Left renal cortex interstitium (tissue), 4 donors: ENCODE measurements at places on chromosomes 13 and 19.
A peak's percentile ranks its signal among the peaks of the same experiment; 100 is the strongest.

DNA sequence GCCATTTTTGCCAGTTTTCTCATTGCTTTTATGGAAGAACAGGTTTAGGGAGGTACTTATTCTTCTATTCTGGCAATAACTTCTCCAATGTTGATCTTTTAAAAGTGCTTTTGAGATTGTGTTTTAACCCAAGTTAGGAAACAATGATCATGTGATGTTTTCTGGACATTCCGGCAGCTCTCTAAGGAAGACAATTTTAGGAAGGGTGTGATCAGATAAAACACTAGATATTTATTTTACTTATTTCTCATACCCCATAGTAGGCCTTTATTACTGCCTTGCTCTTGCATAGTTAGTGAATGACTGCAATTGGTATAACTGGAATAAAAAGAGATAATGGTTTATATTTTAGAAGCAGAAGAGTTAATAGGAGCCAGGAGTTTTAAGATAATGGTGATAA lies 68.4 kb upstream of the SPATA13 start:
- no peak for DNase-seq

DNA sequence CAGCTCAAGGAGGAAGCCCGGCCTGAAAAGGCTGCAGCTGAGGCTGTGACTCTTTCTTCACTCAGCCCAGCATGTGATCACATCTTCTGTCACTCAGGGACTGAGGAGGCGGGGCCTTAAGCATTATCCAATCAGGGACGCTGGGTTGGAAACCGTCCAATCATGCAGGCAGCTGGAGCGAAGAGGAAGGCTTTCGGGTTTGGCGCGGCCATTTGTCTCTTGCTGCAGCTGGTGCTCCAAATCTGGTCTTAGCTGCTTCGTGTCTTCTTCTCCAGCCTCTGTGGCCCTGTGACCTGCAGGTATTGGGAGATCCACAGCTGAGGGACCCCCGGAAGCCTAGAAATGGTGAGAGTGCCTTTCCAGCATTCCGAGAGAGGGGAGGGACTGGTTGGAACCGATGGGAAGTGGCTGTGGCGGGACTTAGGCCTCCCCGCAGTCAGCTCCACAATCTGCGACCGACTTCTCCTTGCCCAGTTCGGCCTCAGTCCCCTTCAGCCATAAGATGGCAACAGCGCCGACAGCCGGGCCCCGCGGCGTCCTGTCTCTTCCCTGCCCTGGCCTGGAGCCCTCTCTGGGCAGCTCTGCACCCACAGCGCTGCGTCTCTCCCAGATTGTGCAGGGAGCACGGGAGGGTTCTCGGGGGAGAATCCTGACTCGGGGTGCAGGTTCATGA lies at the start of gene ZNF90:
Gene ZNF90, plus strand, starts transcription at position 210 of the 673 bp plus-strand sequence. Its CDS starts 133 bp downstream, at position 343.
- peak; percentile 99 for DNase-seq

GRCh38 chr13:25943658-25944057 lies 108.2 kb downstream of the SHISA2 start:
- DNase-seq: no peak

DNA sequence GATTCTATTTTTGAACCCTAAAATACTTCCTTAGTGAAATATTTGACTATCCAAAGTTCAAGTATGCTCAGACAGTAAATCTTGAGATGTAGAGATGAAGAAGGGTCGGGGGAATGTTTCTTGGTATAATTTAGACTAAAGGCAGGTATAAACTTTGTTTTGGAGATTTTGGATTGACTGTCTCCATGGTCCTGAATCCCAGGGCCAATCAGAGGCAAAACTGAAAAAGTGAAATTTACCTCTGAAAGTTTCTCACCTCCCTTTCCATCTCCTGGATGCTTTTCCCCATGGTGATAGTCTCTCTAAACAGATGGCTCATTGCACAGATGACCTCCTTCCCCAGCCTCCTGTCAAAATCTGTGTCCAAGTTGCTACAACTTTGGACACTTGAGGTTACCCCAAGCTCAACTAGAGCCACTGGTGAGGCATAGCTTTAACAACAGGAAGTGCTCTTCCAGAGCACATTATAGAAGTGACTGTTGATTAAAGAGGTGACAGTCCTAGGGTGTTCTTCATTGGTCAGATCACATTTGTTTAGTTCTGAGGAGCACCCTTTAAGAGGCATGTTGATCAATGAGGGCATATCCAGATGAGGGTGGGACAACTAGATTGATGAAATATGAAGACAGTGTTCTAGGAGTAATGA lies 128.4 kb downstream of the AKAP11 start:
- DNase-seq: no peak

DNA sequence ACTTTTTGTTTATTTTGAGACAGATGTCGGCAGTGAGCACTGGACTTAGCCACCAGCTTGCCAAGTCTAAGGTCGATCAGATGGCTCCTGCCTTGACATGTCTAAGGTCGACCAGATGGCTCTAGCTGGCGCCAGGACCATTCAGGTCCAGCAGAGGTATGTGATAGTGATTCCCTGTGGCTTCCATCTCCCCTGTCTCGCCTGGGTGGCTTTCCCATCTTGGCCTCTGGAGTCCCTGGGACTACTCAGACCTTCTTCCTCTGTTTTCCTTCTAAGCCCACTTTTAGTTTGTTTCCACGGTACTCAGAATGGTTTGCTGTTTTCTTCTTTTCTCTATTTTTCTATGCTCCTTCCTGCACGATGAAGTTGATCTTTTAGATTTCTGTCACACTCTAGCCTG lies 1435.7 kb downstream of the UQCRFS1 start:
- no peak for DNase-seq

DNA sequence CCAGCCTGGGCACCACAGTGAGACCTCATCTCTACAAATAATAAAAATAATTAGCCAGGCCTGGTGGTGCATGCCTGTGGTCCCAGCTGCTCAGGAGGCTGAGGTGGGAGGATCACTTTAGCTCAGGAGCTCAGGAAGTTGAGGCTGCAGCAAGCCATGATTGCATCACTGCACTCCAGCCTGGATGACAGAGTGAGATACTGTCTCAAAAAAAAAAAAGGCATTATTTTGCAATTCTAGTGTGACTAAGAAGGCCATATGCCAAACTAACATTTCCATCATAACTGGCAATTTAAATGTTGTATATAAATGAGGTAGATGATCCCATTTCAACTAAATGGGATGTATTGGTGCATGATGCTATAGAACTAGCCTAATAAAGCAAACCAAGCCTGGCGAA lies 632.8 kb upstream of the KLF12 start:
- no peak for DNase-seq

DNA sequence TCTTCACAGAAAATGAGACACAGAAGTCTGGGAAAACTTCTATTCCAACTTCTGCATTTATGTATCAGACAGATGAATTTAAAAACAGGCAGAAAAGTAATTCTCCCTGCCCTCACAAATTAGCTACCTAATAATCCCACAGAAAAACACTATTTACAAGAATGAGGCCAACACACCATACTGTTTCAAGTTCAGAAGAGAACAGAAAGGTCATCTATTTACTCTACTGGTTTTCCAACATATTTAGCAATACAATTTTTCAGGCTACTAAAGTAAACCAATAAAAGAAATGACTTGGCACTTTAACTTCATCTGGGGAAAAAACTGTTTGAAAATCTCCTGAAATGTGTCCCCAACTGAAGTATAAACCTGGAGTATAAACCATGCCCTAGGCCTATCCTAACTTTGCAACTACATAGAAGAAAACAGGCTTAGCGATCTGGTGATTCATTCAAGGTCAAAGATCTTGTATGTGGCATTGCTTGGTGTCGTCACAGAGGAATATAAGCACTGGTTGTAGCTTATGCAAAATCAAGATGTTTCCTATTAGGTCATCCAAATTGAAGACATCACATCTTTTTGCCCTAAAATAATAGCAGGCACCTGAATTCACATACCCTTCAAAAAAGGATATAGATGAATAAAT lies 20.1 kb upstream of the EBPL start:
- DNase-seq: no peak

- no peak for DNase-seq
Observed at GRCh38 chr19:51811344-51811743, 16.4 kb downstream of the FPR3 start.

DNA sequence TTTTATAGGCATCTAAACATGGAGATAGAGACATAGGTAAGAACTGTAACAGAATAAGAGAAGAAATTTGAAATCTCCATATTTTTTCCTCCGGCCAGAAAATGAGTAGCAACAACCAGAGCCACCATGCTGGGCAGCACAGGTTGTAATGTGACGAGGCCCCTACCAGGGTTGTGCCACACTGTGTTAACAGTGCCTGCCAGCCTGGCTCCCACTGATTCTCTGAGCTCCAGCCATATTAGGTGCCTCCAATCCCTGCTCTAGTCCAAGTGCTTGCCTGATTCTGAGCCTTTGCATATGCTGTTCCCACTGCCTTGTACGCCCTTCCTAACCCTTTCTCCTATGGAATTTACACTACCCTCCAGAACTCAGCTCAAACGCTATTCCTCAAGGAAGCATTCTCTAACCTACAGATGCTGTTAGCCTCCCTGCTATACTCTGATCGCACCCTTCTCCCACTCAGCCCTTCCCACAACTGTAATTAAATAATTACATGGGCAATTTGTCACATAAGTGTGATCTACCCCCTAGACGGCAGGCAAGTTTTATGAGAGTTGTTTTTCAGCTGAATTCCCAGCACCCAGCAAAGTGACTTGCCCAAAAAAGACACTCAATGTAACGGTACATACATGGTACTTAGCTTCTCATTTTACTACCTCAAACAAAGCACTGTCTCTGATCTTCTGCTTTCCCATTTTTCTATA lies 37.6 kb upstream of the STARD13 start:
- DNase-seq: no peak

DNA sequence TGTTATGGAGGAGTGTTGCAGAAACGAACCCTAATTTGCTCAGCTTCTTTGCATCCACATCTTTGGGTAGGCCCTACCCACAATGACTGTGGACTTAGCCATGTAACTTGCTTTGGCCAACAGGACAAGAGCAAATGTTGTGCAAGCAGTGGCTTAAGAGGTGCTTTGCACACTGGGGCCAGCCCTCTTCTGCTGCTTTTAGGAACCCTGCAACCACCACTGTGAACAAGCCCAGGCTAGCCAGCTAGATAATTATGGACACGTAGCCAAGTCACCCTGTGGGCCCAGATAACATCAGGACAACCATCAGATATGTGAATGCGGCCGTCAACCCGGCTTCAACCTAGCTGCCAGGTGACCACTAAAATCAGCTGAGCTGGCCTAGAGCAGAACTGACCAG lies 17.1 kb downstream of the C19orf47 start:
- no peak for DNase-seq

GRCh38 chr19:8484331-8484894 lies 18.0 kb downstream of the PRAM1 start:
- DNase-seq: no peak

DNA sequence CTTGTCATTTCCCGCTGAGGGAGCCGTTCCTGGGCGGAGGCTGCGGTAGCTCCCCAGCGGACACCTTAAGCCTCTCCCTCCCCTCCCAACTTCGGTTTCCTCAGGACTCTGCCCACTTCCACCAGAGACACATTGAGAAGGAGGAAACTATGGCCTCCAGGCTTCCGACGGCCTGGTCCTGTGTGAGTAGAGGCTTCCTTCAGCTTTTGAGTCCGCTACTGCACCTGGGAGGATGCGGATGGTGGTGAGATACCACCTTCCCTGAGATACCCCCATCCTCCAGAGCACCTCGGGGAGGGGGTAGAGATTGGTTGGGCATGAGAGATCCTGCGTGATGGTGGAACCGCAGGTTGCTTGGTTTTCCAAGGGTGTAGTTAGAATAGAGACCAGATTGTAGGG lies 955 bp downstream of the ZNF274 start:
- DNase-seq: peak; percentile 49

- DNase-seq: no peak
Observed at GRCh38 chr19:5579697-5580096, 11.9 kb upstream of the TINCR start.

- no peak for DNase-seq
Observed at GRCh38 chr13:59468396-59468795, 695.3 kb downstream of the DIAPH3 start.

DNA sequence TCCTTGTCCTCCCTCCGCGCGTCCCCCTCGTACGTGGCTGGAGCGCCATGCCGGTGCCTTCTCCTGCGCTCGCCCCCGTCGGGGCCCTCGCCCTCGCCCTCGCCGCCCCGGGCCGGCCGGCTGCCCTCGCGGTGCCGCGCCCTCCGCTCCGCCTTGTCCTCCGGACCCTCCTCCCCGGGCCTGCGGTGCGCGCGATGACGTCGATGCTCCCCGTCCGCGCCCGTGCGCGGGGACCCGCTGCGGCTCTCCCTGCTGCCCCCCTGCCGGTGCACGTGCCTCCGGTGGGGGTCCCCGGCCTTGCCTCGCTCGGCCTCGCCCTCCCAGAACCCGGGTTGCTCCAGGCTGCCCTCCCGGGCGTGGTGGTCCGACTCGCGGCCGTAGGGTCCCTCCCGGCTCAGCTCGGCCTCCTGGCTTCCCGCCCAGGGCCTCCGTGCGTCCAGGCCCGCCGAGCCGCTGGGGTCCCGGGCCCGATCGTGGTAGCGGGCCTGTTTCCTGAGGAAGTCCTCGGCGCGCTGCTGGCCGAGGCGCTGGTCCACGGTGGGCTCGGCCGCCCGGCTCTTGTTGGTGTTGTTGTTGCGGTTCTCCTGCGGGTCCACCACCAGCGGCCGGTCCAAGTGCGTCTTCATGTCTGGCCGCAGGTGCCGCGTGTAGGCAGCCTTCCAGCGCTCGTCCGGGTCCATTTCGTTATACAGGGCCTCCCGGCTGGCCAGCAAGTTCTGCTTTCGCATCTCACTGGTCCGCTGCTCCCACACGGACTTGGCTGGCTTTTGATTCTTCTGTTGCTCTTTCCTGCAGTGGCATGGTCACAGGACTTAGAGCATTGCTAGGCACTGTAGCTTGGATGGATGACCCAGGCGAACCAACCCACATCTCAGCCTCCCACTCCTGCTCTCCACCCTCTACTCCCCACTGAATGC lies 148.6 kb downstream of the IER2 start:
- no peak for DNase-seq

DNA sequence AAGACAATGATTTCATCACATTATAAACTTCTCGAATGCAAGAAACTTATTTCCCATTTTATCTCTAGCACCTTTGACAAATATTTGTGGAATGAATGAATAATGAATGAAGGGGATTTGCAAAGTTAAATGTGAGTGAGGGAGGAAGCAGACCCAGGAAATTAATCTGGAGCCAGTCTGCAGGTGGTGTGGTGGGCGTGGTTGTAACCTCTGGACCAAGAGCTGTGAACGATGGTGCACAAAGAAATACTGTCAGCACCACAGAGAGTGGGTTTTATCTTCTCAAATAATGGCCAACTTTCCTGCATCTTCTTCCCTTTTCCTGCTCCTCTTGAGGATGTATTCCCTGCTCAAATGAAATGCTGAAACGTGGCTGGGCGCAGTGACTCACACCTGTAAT lies 11.0 kb upstream of the ZNF792 start:
- DNase-seq: no peak

DNA sequence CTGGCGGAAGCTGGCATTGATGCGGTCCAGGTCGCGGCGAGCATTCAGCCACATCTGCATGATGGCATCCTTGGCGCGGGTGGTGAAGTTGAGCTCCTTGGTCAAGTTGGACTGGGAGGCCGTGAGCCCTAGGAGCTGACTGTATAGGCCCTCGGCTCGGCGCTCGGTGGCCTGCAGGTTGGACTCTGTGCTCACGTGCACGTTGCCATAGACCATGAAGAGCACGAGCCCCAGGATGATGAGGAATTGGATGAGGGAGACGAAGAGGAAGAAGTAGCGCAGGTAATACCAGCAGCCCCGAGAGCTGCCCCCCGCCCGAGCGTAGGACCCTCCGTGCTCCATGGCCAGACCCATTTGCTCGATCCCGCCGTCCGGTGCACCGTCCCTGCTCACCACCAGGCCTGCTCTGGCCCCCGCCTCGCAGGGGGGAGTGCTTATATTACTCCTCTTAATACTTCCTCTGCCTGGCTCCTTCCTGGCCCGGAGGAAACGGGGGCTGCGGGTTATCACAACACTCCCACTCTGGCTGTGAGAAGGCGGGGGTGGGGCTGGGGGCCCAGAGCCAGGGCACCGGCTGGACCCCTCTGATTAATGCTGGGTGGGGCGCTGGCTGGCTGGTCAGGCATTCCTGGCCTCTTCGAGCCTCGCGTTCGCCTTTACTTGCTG lies at the start of gene PLVAP:
Gene PLVAP, minus strand, starts transcription at position 408 of the 666 bp plus-strand sequence. Its CDS starts 54 bp downstream, at position 354.
- no peak for DNase-seq
